ENCODE measurements at places on chromosomes 4 and X. TPM values are rescaled to one million over a fixed set of nuclear protein-coding genes. Genes with fewer than 3 reads are reported as not detected.

TLR2 gene
- 10.0 TPM for total RNA-seq

SPANXN3 gene
- total RNA-seq = not detected

CXCL10 gene
- 1.9 TPM for total RNA-seq

ART3 gene
- total RNA-seq = not detected

TRIM75 gene
- total RNA-seq = not detected

DNA sequence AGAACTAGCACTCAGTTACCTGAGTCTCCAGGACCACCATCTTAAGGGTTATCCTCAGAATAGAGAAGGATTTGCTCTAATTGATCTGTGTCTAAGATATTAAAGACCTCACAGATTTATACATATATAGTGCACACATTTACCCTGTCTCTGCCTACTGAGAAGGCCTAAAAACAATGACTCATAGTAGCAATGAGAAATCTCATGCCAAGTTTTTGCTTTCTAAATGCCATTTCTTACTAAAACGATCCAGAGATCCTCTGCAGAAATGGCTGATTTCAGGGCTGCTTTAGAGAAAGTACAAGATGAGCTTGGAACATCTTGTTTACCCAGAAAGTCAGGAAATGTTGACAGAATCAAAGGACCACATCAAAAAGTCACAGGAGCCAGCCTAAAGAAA is 79.1 kb upstream of the INPP4B start:
- H3K27ac ChIP-seq = no peak overlapping the region
- H3K36me3 ChIP-seq = no peaks in the 10 kb centered on the region
- no peaks in the 10 kb centered on the region for H3K27me3 ChIP-seq
- no peaks in the 10 kb centered on the region for H3K4me1 ChIP-seq
- H3K4me3 ChIP-seq = no peak overlapping the region

Data from uterus (tissue), 4 donors.